ENCODE measurements at places on chromosomes 1 and 21. TPM values are rescaled to one million over a fixed set of nuclear protein-coding genes. Genes with fewer than 3 reads are reported as not detected.

DNA sequence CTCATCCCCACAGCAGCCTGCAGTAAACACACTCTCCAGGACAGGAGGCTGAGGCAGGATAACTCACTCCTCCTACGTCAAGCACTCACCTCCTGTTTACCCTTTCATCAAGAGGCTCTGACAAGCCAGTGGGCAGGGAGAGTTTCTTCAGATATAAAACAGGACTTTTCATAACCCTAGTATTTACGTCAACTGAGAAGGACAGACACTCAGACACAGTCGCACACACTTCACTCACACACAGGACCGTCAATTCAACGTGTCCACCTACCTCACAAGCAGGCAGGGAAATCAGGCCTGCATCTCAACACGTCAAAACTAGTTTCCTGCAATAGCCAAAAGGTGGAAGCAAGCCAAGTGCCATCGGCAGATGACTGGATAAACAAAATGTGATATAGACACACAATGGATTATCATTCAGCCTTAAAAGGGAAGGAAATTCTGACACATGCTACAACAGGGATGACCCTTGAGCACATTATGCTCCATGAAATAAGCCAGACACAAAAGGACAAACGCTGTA, 48.6 kb downstream of the ITPKB start:
- DNase-seq = peak; percentile 83

GRCh38 chr1:24535021-24535424, 20.9 kb upstream of the NCMAP start:
- DNase-seq = peak; percentile 90

GRCh38 chr1:227841096-227841495, 25.6 kb downstream of the PRSS38 start:
- no peak for DNase-seq

FCRL2 gene
- not detected for total RNA-seq

GBP4 gene
- 38.3 TPM for total RNA-seq

- DNase-seq = no peak
Observed at GRCh38 chr1:167416506-167416905, 101.8 kb downstream of the CD247 start.

DNA sequence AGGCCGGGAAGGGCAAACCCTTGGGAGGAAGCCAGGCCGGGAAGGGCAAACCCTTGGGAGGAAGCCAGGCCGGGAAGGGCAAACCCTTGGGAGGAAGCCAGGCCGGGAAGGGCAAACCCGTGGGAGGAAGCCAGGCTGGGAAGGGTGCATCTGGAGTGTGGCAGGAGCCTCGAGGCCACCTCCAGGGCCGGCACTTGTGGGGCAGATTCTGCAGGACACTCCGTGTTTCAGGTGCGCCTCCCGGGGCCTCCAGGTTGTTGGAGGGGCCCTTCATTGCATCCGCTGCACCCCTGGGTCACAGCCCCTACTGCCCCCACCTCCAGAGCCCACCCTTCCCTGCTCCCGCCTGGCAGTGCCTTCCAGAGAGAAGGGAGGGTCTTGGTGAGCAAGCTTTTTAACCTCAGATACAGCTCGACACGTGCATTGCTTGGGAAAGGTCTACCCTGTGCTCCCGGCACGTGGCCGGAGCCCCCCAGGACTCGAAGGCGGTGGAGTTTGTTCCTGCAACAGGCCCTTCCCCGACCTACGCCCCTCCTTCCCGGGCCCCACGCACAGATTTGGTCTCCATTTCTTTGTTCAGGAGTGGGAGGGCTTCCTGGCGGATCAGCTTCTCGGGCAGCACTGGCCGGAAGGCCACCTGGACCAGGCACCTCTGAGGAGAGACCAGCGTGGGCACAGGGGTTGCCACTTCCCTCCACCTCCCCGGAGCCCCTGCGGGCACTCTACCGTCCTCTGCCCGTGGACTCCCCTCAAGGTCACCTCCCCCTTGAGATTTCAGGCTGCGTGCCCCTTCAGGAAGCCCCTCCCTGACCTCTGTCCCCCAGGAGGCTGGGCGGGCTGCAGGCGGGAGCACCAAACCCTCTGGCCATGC, 9.4 kb upstream of the TMEM52 start:
- no peak for DNase-seq

ADAM30 gene
- total RNA-seq = not detected

TSACC gene
- total RNA-seq = 0.72 TPM

AMPD1 gene
- total RNA-seq = not detected

DNA sequence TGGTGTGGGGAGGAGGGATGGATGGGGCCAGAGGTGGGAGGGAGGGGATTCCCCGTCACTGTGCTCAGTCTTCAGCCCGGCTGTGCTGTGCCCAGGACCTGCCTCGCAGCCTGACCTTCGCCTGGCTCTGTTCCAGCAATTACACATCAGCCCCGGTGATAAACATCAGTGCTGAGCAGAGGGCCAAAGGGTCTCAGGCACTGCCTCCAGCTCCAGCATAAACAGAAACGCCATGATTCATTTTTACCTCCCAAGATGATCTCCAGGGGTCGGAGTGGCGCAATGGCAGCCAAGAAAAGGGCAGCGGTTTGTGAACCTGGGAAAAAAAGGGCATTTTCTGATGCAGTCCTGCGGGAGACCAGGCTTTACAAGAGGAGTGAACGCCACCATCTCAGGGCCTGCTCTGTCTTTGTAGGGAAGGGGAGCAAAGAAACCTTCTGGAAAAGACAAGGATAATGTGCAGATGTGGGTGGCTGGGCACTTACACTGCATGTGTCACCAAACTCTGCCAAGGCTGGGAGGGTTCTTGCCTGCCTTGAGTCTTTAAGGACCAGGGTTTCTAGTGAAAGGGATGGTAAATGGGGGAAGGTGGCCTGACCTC, 28.1 kb downstream of the SHISA4 start:
- peak; percentile 14 for DNase-seq

GRCh38 chr1:2239384-2239985, 11.4 kb downstream of the SKI start:
- no peak for DNase-seq

DNA sequence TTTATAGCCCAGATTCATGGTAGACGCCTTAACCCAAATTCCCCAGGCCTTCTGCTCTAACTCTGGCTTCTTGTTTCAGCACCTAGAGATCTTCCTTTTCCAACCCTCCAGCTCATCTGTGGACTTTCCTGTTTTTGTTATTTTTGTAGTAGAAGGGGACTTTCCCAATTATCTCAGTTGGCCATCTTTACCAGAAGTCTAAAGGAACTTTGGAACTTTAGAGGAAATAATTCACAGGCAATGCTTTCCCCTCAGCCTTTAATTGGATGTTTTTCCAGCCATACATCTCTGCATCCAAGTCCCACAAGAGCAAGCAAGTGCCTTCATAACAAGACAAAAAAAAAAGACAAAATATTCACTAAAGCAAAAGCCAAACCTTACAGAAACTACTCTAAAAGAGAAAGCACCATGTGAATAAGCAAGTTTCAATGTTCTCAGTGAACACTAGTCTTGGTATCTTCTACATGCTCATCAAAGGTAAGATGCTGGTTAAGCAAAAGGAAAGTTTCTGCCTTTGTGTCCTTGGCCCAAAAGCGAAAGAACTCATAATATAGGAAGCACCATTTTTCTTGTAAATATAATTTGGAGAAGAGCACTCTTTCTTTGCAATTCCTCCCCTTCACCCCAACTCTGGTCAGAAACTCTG, 377.3 kb downstream of the SETD4 start:
- no peak for DNase-seq

DNA sequence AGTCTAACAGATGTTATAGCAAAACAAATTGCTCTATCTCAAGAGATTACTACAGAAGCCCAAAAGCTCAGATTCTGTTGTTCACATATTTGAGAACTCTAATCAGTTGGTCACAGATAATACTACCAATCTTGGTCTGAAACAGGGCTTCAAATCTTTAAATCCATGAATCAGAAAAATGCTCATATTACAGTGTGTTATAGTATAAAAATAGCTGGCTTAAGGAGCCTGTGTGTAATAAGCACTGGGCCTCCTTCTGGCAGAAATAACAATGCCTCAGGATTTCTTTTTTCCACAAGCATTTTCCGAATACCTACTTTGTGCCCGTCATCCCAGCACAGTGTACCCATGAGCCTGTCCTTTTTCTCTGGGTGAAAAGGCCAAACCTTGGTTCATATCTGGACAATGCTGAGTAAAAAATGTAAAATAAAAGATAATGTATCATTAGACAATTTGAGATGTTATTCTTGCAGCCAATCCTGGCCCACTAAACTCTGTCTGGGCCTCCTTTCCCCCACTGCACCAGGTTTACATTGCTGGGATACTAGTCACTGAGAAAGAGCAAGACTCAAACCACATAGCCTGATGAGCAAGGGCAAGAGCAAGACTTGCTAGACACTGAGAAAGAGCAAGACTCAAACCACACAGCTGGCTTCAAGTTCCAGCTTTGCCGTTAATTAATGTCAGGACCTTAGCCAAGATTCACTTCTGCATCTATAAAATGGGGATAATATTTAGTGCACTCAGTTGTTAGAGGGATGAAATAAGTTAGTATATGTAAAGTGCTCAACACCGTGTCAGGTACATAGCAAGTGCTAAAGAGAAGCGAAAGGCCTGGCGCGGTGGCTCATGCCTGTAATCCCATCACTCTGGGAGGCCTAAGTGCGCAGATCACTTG, 17.0 kb upstream of the ADAR start:
- DNase-seq = no peak

APOBEC4 gene
- total RNA-seq = not detected

DNA sequence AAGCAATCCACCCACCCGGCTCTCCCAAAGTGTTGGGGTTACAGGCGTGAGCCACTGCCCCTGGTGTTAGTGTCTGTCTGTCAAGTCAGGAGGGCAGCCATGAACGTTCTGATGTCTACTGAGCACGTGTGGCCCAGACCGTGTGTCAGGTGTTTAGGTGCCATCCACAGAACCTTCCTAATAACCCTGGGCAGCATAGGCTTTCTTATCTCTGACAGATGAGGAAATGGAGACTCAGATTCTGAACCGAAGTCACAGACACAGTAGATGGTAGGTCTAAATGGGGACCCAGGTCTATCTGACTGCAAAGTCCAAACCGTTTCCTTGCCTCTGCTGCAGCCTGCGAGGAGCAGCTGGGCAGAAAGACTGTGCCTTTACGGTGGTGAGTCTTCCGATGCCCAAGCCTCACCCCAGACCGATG, 622 bp upstream of the IL6R start:
- DNase-seq = peak; percentile 26

- DNase-seq = no peak
Observed at GRCh38 chr1:190864013-190864641, 386.5 kb upstream of the BRINP3 start.

GRCh38 chr1:11781297-11781696, 19.3 kb downstream of the C1orf167 start:
- no peak for DNase-seq

SLC6A9 gene
- total RNA-seq = 6.5 TPM

DNA sequence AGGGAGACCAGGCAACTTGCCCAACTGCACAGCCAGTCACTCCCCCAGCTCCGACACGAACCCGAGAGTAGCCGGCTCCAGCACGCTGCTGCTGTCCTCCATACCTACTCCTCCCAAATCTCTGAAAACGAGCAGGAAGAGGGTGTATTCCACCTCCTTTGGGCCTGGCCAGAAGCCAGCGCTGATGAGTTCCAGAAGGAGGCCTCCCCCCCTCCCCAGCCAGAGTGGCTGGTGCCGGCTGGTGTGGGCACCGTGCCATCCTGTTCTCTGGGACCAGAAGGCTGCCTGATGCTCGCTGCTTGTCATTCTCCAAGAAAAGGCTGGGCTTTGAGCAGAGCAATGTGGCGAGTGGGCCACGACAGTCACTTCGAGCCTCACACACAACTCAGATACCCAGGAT, 22.2 kb downstream of the KCNN3 start:
- DNase-seq = no peak

GRCh38 chr1:196774603-196775002, at the start of gene CFHR3:
Gene CFHR3, plus strand, starts transcription at chr1:196774840. Its CDS starts 47 bp downstream, at chr1:196774887.
- no peak for DNase-seq

GRCh38 chr1:42993502-42994136, 35.0 kb upstream of the SLC2A1 start:
- no peak for DNase-seq

- DNase-seq = no peak
Observed at GRCh38 chr1:187411118-187411517, 582.4 kb downstream of the PLA2G4A start.

OVAAL gene
- not detected for total RNA-seq

DNA sequence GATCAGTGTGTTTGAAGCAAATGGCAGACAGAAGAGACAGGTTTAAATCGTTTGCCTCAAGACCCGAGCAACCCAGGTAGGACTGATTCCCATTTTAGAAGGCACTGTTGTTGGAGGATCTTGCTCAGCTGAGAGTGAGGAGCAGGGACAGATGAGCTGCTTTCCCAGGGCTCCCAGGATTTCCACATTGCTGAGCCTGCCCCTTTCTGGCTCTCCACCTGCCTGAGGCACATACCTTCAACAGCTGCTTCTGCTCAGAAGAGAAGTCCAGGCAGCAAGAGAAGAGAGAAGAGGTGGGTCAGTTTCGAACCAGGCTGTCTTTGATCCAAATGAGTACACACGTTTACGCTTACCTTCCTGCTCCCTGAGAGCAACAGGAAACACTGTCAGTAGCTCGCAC, 5.7 kb downstream of the TNNT2 start:
- no peak for DNase-seq

- DNase-seq = peak; percentile 47
Observed at GRCh38 chr1:32984455-32985171, 20.0 kb upstream of the RNF19B start.

ANKRD65 gene
- total RNA-seq = not detected

DNA sequence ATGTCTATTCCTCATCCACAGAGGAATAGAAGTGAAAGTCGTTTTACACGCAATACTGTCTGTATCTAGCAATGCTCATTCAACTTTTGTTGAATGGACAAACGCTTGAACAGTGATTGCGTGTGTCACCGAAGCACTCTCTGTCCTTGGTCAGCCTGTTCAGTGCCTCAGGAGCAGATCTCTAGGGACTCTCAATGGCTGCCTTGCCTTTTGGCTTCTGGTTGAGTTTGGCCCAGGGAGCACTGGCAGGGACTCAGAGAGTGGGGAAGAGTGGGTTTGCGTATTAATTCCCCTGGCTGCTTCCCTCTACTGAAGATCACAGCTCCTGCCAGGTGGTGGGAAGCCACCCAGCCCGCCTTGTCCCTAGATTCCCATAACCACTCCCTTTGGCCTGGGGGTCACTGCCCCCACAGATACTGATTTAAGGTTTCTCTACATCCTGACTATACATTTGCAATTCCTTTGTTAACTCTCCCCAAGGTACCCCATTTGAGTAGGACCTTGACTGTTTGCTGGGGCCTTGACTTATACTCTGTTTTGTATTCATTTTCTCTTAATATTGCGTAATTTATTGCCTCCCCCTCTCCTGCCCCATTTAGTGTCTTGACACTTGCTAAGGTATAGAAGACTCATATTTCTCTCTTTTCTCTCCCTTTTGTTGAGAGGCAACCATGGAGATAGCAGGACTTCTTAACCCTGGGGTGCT, 61.7 kb upstream of the USP24 start:
- DNase-seq = no peak

FAM72D gene
- 21.0 TPM for total RNA-seq

AMY1A gene
- total RNA-seq = not detected

DNA sequence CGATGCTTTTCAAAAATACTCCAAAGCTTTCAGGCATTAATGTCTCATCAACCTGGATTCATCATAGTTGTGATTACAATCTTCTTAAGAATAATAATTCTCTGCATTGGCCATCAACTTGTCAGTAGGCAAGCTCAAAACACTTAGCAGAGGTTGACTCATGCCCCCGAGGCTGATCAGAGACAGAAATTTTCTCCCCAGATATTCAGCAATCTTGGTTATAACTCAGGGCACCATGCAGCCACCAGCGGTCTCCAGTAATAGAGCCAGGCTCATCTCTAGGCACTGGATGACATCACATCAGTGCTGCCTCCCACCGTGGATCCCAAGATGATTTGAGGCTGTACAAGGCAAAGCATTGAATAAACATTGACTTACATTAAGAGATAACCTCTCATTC, 14.3 kb upstream of the IFFO2 start:
- no peak for DNase-seq

GRCh38 chr1:109535971-109536491, 3.6 kb upstream of the GPR61 start:
- no peak for DNase-seq
